Skin of body (tissue), 3 donors: ENCODE measurements at places on chromosomes 6 and 20. TPM values are rescaled to one million over a fixed set of nuclear protein-coding genes. Genes with fewer than 3 reads are reported as not detected.

- DNase-seq: no peak
Measured at GRCh38 chr6:154916857-154917256, 78.3 kb upstream of the TIAM2 start.

DNA sequence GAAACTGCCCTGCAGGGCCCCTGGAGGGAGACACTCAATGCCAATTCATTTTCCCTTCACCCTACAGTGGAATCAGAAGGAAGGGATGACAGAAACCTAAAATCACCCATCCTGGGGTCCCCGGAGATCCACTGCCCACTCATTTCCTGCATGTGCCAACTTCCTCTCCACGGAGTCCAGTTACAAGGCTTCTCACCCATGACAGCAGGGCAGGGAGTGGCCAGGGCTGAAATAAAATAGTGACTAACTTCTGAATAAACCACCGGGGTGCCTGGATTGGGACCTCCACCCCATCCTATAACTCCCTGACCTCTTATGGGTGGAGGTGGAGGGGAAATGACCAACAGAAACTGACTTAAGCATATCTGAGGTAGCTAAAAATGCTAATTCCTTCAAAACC lies 362.3 kb downstream of the MAFB start:
- DNase-seq: no peak

- no peak for DNase-seq
Measured at GRCh38 chr6:36691011-36691410, 6.6 kb upstream of the RAB44 start.

DNA sequence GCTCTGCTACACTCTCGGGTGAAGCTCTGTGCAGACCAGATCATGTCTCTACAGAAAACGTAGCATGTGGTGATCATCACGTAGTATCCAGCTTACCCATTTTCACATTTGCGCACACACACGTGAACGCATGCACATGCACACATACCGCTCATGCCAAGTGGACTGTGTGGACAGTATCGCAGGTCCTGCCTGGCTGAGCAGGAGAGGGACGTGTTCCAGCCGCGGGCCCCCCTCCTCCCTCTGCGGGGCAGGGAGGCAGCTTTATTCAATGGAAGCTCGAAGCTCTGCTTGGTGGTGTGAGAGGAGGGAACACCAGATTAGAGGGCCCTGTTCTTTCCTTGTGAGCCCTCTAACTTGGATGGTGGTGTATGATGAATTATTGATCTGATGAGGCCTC lies 51.1 kb downstream of the CDH26 start:
- DNase-seq: no peak

- DNase-seq: no peak
Measured at GRCh38 chr6:139925894-139926641, 551.6 kb upstream of the CITED2 start.

DNA sequence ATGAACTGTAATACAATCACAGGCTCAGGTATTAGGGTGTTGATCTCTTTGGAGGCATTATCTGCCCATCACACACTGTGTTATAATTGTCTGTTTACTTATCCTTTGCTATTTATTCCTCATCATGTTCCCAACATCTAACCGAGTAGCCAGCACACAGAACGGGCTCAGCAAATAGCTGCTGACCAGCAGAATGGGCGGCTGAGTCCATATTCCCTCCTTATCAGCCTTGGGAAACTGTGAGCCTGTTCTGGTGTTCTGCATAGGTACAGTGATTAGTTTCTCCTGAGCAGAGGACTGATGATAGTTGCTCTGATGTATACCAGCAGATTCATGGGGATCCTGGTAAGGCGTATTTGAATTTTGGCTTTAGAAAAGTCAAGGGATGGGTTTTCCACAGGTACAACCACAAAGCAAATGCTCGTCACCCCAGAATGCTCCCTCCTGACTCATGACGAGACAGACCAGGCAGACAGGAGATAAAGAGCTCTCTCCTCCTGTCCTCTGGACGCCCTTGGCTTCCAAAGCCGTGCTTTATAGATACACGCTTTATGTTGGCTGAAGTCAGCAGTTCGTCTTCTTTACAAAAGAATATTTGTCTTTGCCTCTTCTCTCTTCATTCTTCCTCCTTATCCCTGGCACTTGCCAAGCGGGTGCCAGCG lies 166.7 kb downstream of the TTLL2 start:
- no peak for DNase-seq

PTGIS gene
- total RNA-seq: 14.0 TPM

GRM4 gene
- total RNA-seq: 0.69 TPM

ADTRP gene
- 14.0 TPM for total RNA-seq
